ENCODE measurements at places on chromosomes 16 and 17.

GRCh38 chr16:66900721-66901441, 17.8 kb downstream of the CDH16 start:
- DNase-seq: no peak

DNA sequence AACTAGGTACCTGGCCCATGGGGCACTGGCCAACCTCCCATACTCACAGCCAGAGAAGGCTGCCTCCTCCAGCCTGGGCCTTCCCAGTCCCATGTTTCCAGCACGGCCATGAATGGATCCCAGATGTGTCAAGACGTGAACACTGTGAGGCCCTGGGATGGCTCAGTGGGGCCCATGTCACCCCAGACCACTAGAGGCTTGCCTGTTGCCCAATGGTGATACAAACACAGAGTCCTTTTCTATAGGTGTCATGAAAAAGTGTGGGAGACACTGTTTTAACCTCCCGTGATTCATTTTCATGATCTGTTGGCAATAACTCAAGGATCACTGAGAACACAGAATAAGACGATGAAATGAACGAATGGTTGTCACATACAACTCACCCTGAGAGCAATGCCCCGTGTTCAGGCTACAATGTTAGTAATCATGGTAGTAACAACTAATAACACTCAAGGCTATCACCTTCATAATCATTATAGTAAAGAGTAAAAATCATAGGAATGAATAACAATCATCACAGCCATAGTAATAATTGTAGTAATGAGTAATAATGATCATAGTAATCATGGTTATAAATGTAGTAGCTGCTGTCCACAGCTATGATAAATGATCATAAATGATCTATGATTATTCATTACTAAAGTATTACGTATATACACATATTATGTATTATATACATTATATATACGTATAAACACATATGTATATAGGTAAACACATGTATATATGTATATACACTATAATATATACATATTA, 64.0 kb downstream of the DYNLRB2 start:
- no peak for DNase-seq

- no peak for DNase-seq
Measured at GRCh38 chr17:1030684-1031532, 34.0 kb downstream of the TIMM22 start.

GRCh38 chr16:1495211-1495888, 2.2 kb downstream of the TELO2 start:
- no peak for DNase-seq

- DNase-seq: no peak
Measured at GRCh38 chr16:60329108-60329507, 1595.0 kb upstream of the GOT2 start.

GRCh38 chr16:87145181-87146176, 171.7 kb downstream of the C16orf95 start:
- no peak for DNase-seq
